ENCODE measurements at places on chromosomes 13 and 19.
A peak's percentile ranks its signal among the peaks of the same experiment; 100 is the strongest.

GRCh38 chr19:676339-677105 lies at the start of gene FSTL3:
FSTL3 (plus strand) TSS chr19:676392; CDS start chr19:676424, 32 bp downstream.
- DNase-seq = no peak

DNA sequence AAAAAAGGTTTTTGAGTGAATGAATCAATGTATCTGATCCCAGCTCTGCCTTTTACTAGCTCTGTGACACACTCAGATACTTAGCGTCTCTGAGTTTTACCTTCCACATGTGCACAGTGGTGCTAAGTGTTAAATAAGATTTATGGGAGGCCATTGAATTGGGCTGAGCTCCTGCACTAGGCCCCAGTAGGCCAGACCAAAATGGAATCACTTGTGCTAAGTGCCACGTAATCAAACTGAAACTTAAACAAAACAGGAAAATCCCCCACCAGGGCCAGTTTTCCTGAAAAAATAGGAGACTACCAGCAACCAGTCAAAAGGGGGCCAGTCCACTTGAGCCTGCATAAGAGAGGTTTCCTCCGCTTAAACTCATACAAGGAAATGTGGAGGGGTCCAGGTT lies 40.9 kb downstream of the GJA3 start:
- DNase-seq = no peak

DNA sequence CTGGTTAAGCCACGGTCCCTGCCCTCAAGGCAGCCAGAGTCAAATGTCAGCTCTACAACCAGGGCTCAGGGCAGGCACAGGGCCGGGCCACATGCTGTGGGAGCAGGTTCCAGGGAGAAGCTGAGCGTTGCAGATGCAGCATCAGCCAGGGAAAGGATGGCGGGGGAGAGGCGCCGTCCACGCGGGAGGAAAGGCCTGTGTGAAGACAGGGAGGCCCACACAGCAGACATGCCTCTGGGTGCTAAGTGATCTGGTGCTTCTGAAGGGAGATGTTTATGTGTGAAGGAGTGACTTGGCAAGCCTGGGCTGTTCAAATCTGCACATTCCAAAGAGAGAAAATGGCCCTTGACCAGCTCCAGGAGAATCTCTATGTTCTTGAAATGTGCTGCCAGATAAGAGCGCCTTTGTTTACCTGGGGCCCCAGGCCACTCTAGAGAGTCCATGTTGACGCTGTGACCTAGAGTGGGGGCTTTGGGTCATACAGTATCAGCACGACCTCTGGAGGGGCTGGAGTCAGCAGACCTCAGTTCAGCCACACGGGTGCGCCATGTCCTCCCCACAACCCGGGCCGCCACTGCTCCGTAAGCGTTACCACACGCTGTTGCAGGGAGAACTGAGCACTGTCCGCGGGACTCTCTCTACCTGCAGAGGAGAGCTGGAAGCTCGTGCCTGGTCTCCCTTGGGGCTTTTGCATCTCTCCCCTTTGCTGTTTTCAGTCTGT lies 15.9 kb upstream of the ATF5 start:
- no peak for DNase-seq

DNA sequence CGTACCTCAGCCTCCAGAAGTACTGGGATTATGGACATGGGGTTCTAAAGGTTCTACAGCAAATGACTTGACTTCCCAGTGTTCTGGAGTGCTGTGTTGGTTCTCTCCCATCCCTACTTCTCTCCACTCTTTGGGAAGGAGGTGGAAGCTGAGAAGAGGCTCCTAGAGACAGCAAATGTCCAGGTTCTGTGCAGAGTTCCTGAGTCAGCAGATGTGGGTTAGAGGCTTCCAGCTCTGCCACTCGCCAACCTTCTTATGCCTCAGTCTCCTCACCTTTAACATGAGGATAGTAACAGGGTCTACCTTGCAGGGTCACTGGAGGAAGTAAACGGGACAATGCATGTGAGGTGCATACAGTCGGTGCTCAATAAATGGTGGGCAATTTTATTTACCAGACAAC lies 80.5 kb upstream of the VSTM2B start:
- no peak for DNase-seq

DNA sequence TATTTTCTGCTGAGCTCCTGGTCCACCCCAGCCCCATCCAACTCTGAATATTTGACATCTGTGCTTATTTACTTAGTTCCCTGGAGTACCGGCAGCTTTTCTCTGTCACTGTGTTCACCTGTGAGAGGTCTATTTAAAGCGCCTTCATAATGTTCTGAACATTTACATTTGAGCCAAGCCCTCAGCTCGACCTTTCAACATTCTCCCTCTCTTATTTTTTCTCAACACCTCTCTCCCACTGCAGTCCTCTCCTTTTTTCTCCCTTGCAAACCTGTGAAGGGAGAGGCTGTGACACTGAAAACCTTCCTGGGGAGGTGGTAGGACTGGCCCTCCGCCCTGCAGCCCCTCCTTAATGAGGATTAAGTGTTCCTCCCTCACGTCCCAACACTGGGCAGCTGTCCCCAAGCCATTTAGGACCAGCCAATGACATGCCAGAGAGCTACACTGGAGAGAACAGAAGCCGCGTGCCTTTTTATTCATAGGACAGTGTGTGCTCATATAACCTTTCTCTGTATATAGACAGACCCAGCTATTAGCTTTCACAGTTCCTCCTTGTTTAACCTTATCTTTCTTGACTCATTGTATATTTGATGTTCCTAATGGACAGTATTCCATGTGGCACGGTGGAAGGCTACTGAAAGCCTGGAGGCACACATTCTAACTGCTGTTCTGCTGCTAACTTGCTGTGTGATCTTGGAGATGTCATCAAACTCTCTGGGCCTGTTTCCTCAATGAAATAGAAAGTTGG lies 134.8 kb downstream of the NUFIP1 start:
- no peak for DNase-seq

GRCh38 chr19:48149430-48149829 lies 20.7 kb downstream of the LIG1 start:
- peak; percentile 15 for DNase-seq

- no peak for DNase-seq
These were observed 1190.5 kb upstream of the SLC10A2 start for GRCh38 chr13:104256701-104257100.

GRCh38 chr19:17209126-17210036 lies 5.8 kb upstream of the USE1 start:
- peak; percentile 34 for DNase-seq

DNA sequence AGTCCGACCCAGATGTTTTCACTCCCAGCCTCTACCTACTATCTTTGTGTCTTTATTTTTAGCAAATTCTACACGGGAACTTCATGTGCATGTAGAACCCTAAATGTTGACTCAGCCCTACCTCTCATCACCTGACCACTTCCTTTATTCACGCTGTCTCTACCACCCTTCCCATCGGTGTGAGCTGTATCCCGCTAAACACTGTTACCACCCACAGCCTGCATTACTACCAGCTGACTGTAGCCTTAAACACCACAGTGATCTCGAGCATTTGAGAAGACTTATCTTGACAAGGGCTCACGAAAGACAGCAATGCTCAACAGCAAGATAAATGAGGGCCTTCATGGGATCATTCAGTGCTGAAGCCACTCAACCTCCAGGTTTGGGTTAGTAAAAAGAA lies 15.1 kb downstream of the NCR1 start:
- DNase-seq = no peak

DNA sequence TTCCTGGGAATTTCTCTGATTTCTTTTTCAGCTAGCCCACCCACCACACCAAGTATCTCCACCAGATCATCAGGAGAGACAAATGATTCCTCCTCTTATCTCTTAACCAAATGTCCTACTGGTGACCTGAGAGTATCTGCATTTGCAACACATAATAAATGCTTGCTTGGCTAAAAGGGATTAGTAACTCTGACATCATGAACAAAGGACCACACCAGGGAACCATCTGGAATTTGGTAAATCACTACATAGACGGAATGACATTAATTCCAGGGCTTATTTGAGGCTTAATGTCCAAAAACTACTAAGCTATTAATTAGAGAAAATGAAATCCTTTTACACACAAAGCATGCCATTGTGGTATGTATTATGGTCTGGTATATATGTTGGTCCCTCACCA lies 139.0 kb downstream of the RAP2A start:
- DNase-seq = no peak

Data from fibroblast of pulmonary artery (primary cell).